Activated CD8-positive, alpha-beta memory T cell treated with anti-CD3 and anti-CD28 coated beads, Interleukin-2, amount 10 ng/mL, durations not matched to agents 7 days and 5 days (primary cell): ENCODE measurements at places on chromosomes 16 and 17.
A peak's percentile ranks its signal among the peaks of the same experiment; 100 is the strongest.

DNA sequence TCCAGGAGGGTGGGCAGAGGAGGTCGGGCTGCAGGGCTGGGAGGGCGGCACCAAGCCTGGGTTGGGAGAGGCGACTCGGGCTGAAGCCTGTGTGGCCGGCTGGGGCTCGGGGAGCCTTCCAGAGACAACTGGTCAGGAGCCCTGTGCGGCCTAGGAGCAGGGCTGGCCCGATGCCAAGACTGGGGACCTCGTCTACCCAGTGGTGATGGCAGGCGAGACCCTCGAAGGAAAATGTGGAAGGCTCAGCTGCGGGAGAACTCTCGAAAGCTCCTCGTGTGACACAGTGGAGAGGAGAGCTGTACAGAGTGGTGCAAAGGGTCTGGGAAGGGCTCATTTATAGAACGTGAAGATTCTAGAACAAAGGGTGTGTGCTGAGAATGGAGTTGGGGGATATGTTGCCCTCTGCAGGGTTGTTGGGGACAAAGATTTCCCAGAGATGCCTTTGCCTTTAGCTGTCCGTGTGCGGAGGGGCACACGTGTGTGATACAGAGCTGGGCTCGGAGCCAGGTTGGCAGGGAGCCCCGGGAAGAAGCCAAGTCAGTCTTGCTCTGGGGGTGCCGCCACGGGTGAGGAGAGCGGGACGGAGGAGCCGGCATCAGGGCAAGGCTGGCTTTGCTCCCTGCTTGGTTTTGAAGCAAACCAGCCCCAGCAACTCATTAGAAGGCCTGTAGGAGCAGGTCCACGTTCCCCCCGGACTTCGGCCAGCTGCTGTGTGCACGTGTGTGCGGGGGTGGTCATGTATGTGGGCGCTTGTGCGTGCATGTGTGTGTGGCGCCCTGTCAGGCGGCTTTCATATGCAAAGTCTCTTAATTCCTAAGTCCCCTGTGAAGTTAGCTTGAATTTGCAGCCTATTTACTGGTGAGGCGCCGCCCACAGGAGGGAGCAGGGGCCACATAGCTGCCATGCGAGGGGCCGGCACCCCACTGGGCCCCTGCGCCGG lies 132.4 kb upstream of the CHMP6 start:
- H3K27me3 ChIP-seq = no peaks in the 10 kb centered on the region
- peaks cover 98% of the 10 kb centered on the region for H3K4me1 ChIP-seq
- peaks cover 84% of the 10 kb centered on the region for H3K36me3 ChIP-seq
- no peak overlapping the region for H3K4me3 ChIP-seq
- H3K27ac ChIP-seq = peak overlapping the region; percentile 99

DNA sequence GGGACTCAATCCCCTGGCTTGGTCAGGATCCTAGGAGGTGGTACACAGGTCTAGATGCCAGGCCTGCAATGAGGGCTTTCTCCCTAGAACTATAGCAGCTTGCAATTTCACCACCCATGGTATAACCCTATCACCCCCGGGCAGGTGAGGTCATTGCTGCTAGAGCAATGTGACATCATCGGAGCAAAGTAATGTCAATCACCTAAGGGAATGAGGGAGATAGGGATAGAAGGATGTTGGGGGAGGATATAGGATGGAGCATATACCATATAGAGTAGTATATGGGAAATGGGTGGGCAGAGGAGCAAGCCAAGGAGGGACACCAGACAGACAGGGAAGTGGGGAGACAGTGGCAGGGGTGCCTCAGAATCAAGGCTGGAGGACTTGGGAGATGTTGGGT lies 3.3 kb downstream of the KCNH4 start:
- H3K4me1 ChIP-seq = peaks cover 32% of the 10 kb centered on the region
- H3K4me3 ChIP-seq = no peak overlapping the region
- peaks cover 32% of the 10 kb centered on the region for H3K27me3 ChIP-seq
- no peaks in the 10 kb centered on the region for H3K36me3 ChIP-seq
- H3K27ac ChIP-seq = no peak overlapping the region

DNA sequence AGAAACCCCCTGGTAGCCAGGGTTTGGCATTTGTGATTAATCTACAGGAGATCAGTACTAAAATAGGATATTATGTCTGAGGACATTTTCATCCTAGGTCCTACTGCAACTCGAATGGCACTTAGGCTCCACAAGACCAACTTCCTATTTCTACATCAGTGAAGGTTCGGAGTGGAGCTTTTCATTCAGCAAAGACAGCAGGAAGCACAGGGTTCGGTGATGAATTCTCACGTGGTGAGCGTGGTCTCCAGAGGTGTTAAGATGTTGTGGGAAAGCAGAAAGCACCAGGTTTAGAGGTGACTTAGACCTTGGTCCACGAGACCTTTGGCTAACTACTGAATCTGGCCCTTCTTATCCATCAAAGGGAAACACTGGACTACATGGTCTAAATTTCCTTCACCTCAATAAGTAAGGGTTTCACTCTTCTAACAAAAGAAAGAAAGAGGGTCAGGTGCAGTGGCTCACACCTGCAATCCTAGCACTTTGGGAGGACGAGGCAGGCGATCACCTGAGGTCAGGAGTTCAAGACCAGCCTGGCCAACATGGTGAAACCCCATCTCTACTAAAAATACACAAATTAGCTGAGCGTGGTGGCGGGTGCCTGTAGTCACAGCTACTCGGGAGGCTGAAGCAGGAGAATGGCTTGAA lies 13.9 kb upstream of the HELZ start:
- peak; percentile 83 for DNase-seq
- H3K36me3 ChIP-seq = peaks cover 20% of the 10 kb centered on the region
- no peaks in the 10 kb centered on the region for H3K27me3 ChIP-seq
- H3K4me1 ChIP-seq = peaks cover 48% of the 10 kb centered on the region

- peaks cover 47% of the 10 kb centered on the region for H3K4me1 ChIP-seq
- peak; percentile 70 for DNase-seq
- peak overlapping the region; percentile 91 for H3K27ac ChIP-seq
Measured at GRCh38 chr17:30332057-30332542, 1.8 kb downstream of the TMIGD1 start.
